ENCODE measurements at places on chromosomes 2 and 18.

- DNase-seq: no peak
Observed at GRCh38 chr2:170208967-170209366, 31.0 kb downstream of the MYO3B start.

GRCh38 chr18:49597157-49597931 lies 35.5 kb downstream of the LIPG start:
- no peak for DNase-seq

DNA sequence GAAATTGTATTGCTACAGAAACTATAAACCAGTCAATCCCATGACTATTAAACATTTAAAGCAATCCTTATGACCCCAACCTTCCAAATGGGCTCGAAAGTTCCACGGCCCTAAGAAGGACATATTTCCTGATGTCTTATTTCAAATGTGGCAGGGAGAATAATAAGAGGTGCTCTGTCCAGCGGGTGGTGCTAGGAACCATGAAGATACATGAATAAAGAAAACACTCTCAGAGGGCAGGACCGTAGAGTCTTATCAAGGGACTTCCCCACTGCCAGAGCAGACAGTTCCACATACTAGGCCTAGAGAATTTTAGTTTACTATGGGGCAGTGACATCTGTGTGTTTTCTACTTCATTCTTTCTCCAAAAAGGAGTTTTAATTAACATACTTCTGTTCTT lies 187.1 kb upstream of the PIK3C3 start:
- no peak for DNase-seq

DNA sequence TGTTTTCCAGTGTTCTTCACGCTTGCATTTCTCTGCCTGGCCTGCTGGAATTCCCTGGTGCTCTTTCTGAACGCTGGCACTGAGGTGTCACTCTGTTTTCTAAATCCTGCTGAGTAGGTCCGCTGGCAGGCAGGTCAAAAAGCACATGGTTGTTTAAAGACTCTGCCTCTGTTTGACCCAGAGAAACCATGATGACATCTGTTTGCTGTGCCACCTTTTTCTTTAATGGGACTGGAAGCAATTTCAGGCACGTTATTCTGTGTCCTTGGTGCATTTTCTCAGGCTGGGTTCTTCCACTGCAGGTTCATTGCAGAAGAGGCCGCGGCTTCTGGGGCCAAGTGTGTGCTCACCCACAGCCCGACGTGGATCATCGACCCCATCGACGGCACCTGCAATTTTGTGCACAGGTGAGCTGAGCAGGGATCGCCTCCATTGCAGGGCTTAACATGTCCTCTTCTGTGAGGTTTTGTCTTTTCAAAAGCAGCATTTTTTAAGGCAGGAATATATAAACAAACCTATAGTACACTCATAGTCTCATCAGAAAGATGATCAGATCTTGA lies 28.4 kb downstream of the IMPA2 start:
- DNase-seq: no peak

- no peak for DNase-seq
Observed at GRCh38 chr18:65477455-65477854, 273.4 kb upstream of the CDH7 start.

GRCh38 chr2:23563673-23564614 lies 179.0 kb downstream of the KLHL29 start:
- peak; percentile 64 for DNase-seq

GRCh38 chr2:128662051-128662471 lies 343.4 kb upstream of the HS6ST1 start:
- no peak for DNase-seq
